ENCODE measurements at places on chromosomes 13 and 19. TPM values are rescaled to one million over a fixed set of nuclear protein-coding genes. Genes with fewer than 3 reads are reported as not detected.

DNA sequence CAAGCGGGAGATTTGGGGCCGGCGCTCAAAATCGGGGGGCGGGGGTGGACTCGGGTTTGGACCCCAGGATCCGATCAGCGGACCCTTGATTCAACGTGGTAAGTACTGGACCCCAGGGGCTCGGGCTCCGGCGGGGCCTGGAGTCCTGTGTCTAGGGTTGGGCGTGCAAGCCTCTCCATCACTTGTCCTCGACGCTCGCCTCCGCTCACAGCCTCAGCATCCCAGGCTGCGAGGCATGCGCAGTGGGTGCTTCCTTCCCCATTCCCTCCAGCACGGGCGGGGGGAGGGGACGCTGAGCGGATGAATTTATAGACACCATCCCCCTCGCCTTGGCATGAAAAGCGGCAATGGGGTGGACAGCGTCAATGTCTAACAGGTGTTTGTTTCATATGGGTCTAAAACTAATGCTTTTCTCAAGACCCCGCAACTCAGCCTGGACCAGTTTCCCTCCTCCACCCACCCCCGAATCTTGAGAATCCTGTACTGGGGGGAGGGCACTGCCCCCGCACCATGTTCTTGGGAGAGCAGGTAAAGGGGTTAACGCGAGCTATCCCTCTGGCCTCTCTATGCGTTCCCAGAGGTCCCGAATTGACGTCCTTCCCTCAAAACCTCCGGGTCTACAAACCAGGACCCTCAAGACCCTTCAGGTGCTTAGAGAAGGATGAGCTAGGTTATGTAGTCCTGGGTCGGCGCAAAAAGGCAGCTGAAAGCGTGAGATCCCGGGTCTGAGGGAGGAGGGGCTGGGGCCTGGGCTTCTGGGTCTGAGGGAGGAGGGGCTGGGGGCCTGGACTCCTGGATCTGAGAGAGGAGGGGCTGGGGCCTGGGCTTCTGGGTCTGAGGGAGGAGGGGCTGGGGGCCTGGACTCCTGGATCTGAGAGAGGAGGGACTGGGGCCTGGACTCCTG, 579 bp downstream of the CPT1C start:
- no peak for DNase-seq

The UBE2L5 gene
- not detected for total RNA-seq

- DNase-seq, result no peak
Observed at GRCh38 chr19:4589579-4590410, 30.3 kb upstream of the SEMA6B start.

DNA sequence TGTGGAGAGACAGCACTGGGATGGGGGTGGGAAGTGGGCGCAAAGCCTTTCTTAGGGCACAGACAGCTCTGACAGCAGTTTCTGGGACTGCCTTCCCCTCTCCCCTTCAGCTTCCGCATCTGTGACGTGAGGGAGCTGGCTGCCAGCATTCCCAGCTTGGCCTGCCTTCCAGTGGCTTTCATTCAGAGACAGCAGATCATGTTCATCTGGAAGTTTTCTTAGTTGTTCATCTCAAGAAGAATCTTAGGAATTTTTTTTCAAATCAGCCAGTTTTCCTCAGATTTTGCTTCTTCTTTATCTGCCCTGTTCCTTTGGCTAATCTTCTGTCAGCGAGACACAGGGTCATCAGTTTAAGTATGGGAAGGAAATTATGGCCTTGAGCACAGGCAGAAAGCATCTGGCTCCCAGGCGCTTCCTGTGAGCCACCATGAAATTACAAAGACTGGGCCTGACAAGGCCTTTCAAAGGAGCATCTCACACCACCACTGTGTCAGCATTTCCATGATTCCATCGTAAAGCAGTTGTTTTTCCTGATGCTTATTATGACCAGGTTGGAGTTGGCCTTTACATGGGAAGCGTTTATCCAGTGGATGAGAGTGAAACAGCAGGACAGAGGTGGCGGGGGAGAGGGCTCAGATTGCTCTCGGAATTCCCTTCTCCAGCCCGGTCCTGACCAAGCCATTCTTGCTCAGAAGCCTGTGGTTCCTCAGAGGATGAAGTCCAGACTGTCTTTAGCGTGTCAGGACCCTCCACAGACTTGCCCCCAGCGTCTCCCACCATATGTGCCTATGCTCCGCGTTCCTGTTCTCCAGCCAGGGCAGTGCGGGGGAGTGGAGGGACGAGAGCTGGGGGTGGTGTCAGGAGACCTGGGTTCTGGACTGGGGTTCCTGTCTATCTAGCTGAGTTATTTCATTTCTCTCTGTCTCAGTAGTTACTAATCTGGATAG, 43.6 kb downstream of the ARHGAP35 start:
- DNase-seq, result no peak

DNA sequence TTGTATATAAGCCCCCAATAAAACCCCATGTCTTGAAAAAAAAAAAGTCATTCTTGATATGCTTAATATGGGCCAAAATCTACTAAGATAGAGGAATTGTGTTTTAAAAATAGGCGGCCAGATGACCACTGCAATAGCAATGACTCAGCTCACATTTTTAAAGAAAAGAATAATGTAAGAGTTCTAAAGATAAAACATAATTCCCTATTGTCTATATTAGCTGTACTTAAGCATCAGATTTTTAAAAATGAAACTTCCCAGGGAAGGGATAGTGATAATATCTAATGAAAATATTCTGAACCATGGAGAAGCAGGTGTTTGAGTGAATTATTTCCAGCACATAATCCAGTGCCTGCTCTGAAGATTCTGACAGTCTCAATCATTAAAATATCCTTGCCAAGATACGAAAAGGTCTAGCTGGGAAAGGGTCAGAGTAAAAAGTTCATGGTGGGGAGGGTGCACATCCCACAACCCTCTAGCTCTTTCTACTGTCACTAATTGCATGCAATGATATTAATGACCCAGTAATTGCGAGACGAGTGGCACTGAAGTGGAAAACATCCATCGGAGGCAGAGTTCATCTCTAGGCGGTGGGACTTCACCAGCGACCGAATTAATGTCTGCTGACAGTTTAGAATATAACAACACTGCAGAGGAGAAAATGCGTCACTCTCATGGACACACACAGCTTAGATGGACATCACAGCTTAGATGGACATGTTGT, 31.6 kb downstream of the EFNB2 start:
- DNase-seq, result no peak

The CABP5 gene
- total RNA-seq, result not detected

- no peak for DNase-seq
Observed at GRCh38 chr13:38624822-38625221, 62.1 kb upstream of the FREM2 start.

DNA sequence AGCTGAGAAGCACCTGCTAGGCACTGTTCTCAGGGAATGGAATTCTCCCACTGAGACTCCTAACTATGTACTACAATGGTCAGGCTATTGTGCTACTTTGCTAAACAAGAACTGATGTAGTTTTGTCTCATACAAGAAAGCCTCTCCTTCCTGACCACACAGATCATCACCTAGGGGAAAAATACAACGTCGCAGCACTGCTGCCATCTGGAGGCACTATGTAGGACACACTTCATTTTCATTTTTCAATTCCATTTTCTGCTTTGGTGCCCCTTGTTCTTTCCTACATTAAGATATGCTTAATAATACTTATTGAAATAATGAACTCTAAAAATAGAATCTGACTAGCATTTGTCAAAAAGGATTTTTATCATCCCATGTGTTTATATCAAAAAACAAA, 21.1 kb downstream of the PROSER1 start:
- no peak for DNase-seq

The GRK1 gene
- 0.41 TPM for total RNA-seq

DNA sequence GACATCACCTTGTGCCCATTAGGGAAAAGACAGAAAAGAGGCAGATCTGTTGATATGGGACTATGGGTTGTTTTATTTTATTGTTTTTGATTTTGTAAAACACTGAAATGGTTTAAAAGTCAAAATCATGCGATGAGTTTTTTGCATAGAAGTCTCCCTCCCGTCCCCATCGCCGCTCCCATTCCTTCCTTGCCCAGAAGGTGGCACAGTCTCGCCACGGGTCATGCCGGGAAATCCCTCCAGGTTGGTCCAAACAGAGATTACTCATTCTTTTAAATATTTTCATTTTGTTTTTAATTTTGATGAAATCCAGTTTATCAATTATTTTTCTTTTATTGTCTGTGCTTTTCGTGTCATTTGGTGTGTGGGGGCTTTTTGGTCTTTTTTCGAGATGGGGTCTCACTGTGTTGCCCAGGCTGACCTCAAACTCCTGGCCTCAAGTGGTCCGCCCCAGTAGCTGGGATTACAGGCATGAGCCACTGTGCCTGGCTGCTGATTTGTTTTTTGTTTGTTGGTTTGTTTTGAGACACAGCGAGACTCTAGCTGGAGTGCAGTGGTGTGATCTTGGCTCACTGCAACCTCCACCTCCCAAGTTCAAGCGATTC, 9.2 kb downstream of the PGPEP1 start:
- DNase-seq, result no peak

- DNase-seq, result no peak
Observed at GRCh38 chr13:48873587-48873986, 102.1 kb upstream of the FNDC3A start.

- no peak for DNase-seq
Observed at GRCh38 chr19:58498316-58499020, 13.3 kb downstream of the SLC27A5 start.

GRCh38 chr13:79003989-79004898, 345.3 kb upstream of the OBI1 start:
- no peak for DNase-seq

The BORCS8 gene
- total RNA-seq, result 28.4 TPM

- no peak for DNase-seq
Observed at GRCh38 chr19:5313307-5313706, 27.3 kb downstream of the PTPRS start.

- DNase-seq, result no peak
Observed at GRCh38 chr19:44113784-44114390, 688 bp downstream of the ZNF225 start.

- no peak for DNase-seq
Observed at GRCh38 chr19:30886222-30886621, 463.0 kb downstream of the TSHZ3 start.

Data from mesothelial cell of epicardium (in vitro differentiated cells).